ENCODE measurements at places on chromosomes 1 and 21.

DNA sequence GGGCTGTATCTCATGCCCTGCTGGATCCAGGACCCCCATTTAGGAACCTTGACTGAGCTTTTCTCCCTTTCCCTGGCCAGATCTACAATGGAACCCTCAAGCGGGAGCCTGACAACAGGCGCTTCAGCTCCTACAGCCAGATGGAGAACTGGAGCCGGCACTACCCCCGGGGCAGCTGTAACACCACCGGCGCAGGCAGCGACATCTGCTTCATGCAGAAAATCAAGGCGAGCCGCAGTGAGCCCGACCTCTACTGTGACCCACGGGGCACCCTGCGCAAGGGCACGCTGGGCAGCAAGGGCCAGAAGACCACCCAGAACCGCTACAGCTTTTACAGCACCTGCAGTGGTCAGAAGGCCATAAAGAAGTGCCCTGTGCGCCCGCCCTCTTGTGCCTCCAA, 29.8 kb downstream of the PKP1 start:
- DNase-seq: no peak

- no peak for DNase-seq
These were observed 521.1 kb downstream of the ADGRL2 start for GRCh38 chr1:82321794-82322193.

DNA sequence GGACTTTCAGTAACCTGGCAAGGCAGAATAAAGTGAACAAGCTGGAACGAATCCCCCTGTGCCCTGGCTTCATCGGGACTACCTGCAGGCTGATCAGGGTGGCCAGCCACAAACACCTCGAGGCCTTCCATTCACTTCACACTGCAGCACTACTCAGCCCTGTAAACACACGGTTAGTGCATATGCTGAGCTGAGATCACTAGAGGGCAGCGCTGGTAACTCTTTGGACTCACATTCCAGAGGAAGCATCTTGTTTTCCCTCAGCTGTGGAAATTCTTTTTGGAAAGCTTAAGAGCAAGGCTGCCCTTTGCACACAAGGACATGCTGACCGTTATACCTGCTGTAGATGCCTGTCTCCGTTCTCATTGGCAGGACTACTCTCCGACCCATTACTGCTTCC, 32.1 kb downstream of the PCSK9 start:
- no peak for DNase-seq

GRCh38 chr1:226778657-226779058, 39.6 kb upstream of the ITPKB start:
- no peak for DNase-seq

- DNase-seq: no peak
These were observed 24.1 kb downstream of the MRPS6 start for GRCh38 chr21:34097442-34097841.

DNA sequence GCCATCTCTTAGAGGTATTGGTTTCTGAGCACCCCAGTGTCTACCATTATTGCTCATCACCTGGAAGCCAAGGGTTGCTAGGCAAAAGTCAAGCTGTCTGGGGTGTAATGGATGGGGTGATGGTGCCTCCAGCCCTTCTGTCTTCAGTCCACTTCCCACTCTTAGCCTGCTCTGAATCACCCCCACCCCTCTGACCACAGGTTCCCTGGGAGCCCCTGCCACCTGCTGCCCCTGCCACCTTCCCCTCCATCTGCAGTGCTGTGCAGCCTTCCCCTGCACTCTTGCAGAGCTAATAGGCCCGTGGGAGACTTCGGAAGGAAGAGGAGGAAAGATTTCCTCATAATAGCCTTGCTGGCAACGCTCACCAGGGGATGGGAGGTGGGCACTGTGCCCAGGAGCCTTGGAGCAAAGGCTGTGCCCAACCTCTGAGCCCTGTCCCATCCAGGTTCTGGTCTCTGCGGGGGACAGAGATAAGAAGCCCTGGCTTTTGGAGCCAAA, 35.5 kb downstream of the CAPN2 start:
- no peak for DNase-seq

DNA sequence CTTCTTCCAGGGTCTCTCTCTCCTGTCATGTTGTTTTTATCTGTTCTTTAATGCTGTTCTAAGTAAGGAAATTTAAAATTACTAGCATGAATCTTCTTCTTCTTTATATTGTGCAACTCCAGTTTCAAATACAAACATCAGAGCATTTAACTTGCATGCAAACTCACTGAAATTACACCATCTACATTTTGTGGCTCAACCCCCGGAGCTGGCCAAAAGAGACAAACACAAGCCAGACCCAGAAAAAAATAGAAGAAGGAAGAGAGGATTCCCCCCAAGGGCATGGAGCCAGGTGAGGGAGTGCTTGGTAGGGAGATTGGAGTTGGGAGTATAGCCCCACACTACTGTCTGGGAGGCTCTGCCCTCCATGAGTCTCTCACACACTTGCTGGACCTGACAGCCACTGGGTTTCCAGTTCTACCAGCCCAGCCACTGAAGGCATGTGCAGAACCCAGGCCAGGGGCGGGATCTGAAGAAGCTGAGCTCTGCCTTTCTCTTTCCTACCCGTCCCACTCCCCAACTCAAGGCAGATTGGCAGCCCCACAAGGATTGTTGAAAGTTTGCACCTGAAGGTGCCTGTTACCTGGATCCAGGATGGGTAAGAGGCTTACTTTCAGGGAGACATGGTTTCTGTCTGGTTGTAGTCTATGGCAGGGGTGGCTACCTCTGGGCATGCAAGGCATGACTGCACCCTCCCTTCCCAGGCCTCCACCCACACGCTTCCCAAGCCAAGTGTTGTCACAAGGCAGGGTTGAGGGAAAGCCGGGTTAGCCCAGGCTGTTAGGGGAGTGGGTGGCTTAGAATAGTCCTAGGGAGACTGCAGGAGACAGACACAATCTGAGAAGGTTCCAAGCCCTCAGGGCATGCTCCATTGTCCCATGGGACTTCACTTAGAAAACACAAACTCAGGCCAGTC, 297.2 kb downstream of the TGFB2 start:
- DNase-seq: no peak
